ENCODE measurements at places on chromosomes 12 and 14.
A peak's percentile ranks its signal among the peaks of the same experiment; 100 is the strongest.

DNA sequence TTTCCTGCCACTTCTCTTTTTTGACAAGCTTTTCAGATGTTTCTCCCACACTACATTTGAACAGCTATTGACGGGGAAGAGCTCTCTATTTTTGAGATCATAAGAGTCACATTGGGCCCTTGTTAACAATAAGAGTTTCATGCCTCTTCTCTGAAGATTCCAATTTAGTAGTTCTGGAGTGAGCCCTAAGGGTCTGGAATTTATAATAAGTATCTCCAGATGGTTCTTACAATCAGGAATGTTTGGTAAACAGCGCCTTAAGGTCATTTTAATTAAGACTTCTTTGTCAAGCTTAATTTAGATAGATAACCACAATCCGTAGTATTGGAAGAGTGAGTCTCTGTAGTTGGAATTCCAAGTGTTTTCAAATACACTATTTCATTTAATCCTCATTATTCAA is 60.6 kb upstream of the HECTD1 start:
- DNase-seq, result no peak

DNA sequence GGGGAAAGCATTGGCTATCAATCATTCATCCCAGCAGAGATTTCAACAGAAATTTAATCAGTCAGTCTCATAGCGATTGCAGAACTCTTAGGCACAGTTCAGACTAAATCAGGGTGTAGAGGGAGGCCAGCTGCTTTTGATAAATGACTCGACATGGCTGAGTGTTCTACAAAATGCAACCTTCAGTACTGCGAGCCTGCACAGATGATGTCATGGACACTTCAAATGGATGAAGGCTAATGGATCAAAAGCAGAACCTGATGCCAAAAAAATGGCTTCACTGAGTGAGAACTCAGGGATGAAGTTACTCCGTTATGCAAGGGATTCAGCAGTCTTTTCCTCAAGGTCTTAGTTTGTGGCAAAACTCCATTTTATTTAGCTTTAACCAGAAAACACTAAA is 167.3 kb downstream of the DACT1 start:
- no peak for DNase-seq

- DNase-seq, result no peak
These were observed 105.0 kb upstream of the MYF6 start for GRCh38 chr12:80602455-80602854.

- DNase-seq, result no peak
These were observed 120.7 kb upstream of the PWP1 start for GRCh38 chr12:107564946-107565345.

GRCh38 chr14:51070726-51071125 is 24.2 kb downstream of the TRIM9 start:
- no peak for DNase-seq

DNA sequence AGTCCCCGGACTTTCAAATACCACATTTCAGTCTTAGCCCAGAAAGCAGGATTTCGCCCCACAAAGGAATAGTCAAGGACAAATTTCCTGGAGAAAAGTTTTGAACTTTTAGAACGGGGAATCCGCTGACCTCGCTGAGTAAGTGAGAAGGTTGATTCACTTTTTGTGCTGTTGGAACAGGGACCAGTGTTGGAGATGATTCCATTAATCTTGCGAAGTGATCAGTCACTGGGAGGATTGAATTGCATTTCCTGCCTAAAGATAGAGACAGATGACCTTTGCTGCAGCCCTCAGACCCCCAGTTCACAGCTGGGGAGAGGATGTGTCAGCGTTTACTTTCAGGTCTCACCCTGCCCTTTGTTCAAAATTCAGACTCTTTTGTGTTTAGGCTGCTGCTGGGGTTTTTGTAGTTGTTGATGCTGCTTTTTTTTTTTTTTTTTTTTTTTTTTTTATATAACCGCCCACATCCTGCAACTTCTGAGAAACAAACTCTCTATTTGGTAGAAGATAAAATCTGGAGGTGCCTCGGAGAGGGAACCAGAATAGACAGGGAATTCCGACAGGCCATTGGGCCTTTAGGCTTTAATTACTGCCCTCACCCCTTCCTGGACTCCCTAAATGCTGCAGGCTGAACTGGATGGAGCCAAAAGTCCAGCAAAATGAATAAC is 9.8 kb upstream of the KDM2B start:
- peak; percentile 77 for DNase-seq

- no peak for DNase-seq
These were observed 201.2 kb upstream of the PRICKLE1 start for GRCh38 chr12:42790761-42791151.

DNA sequence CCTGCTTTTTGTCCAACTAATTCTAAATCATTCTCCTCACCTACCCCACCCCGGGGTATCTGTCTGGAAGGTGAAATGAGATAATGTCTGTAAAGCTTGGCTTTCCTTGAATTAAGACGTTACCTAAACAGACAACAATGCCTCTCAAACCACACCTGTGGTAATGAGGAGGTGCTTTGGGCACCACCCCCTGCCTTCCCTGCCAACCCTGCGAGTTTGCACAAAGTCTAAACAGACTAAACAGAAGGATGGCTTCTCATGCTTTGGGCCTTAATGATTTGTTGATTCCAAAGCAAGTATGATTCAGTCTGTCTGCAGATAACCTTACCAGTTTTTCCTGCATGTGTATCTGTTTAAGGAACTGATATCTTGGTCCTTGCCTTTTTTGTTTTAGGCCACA is 82.4 kb downstream of the ZFC3H1 start:
- DNase-seq, result no peak

DNA sequence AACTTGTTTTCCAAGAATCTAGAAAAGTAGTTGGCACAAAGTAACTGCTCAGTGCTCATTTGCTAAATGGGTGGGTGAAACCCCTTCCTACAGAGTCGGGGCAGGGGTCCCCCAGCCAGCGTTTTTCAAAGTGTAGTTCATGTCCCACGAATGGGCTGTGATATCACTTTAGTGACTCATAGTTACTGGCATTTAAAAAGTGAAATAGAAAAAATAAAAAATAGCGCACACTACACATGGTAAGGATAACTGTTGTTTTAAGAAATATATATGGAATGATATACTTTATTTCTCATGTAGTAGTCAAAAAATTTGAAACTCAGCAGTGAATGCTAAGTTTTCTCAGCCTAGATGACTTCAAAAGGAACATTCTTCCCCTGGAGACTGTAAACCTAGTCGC is 250.4 kb downstream of the CHST11 start:
- DNase-seq, result no peak

GRCh38 chr12:123076604-123077297 is 74.1 kb downstream of the PITPNM2 start:
- DNase-seq, result peak; percentile 66

- DNase-seq, result no peak
These were observed 419 bp upstream of the ATXN7L3B start for GRCh38 chr12:74537126-74537706.

DNA sequence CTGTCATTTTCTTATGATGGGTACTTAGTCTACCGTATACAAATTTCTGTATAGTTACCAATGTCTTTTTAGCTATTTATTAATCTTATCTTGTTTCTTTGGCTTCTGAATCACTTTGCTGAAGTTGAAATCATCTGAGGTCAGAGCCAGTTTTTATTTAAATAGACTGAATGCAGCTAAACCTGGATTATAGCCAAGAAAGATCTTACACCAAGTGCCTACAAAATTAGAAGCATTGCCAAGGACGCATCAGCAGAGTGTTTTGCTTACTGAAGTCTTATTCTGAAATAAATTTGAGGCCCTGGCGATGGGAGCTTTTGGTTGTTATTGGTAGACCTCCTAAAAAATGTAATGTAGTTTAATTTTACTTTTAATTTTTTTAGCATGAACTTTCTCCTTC is 128.2 kb downstream of the RGS6 start:
- no peak for DNase-seq

DNA sequence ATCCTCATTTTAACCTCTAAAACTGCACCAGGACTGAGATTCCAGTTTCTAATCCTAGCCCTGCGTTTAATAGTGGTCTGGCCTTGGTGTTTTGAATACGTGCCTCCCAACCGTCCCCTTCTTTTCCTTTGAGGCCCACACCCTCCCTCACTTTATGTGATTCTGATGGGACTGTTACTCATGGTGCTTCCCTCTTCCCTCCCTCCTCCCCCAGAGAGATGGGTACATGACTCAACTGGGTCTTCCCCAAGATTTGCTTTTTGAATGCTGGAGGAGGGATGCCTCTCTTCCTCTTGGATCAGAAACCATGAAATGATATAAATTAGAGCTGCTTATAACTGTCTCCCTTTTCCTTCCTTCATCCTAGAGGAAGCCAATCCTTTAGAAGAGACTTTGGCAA is 8.2 kb upstream of the PPP2R5E start:
- no peak for DNase-seq

DNA sequence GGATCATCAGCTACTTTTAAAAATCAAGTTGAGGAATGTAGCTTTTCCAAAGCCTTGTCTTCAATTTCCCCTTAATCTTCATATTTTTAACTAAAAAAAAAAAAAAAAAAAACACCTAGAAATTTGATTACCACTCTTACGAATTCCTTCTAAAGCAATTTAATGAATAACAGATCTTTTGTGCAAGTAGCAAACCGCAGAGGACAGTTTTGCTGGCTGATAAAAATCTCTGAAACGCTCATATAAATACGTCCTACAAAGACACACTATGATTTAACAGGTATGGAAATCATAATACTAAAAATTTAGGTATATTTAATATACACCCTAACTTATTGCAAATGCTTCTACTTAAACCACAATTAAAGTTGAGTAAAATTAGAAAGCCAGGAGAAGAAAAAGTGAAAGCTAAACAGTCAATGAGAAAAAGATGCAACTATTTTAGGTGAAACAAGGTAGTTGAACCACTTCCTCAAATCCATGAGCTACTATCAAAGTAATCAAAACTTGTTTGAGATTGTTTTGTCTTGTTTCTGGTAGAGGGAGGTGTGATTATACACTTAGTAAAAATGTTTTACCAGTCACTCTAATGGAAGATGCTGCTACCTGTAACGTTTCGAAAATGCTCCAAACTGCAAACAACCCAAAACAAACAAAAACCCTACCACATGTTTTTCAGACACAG is 2.2 kb downstream of the PAWR start:
- DNase-seq, result no peak

DNA sequence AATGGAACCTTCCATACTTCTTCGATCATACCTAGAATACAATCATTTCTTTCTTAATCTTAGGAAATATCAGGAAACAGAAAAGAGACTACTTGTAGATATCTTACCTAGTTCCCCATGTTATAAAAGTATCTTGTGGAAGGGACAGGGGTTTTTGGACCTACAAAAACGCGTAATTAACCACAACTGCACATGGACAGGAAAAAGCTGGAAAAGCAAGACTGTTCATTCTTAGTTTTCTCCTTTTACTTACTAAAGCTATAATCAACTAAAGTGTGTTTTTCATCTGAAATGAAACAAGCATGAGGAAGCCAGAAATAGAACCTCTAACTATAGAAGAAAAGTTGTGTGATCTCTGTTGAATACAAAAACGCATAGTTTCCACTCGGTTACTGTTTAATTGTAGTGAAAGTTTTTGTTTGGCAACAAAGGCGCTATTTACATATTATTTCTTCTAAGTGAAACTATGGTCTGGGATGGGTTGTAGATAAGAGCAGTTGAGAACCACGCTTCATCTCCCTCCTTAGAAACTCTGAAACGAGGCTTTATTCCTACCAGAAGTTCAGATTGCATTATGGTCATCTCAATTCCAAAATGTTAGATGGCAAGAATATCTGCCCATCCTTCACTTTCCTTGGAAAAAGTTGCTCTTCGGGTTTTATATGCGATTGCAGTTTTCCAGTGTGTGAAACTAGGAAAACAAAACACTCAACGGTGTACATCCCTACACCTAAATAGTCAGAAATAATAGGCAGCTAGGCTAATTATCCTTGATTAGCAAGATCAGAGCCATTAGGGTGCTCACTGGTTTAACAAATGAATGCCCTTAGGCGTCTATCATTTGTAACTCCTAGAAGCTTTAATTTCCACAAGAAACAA is 1.1 kb downstream of the BCAT1 start:
- DNase-seq, result no peak

DNA sequence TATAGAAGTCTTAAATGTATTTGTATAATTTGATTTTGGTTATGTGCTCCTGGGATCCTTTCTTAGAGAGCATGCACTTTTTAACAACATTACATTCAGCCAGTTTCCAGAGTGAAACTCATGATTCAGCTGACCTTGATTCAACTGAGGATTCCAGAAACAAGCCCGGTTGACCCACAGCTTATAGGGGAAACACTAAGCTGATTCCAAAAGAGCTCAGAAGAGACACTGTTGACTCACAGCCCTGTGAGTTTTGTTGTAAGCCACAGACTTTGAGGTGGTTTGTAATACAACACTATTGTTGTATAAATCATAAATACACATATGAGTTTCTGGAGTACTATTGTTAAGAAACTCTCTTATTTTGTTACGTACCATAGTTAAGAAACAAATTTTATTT is 133.8 kb upstream of the MGAT4C start:
- no peak for DNase-seq

Measured in activated naive CD4-positive, alpha-beta T cell treated with anti-CD3 and anti-CD28 coated beads, Interleukin-2, amount 50 U/mL, for 72 hours (primary cell).